GM23248 (cell line): ENCODE measurements at places on chromosomes 12 and 14.

DNA sequence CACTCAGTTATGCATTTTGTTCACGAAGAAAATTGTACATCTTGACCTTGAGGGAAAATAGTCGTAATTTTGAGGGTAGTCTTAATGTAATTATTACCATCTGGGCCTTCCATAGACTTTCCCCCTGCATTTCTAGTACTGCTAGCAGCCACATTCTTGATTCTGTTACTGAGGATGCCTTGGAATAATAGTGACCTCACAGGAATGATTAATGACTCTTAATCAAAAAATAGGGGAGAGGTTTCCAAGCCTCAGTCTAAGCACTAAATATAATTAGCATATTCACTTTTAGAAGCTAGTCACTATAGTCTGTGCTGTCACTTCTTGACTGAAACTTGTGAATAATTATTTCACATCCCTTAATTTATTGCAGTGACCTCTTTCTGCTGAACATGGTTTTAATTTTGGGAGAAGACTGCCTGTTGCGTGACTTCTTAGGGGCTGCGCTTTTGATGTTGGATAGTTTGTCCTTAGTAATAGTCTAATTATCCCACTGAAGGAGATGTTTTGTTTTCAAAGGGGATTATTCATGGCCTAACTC lies 400.5 kb downstream of the ADAMTS20 start:
- DNase-seq, result peak; percentile 82

DNA sequence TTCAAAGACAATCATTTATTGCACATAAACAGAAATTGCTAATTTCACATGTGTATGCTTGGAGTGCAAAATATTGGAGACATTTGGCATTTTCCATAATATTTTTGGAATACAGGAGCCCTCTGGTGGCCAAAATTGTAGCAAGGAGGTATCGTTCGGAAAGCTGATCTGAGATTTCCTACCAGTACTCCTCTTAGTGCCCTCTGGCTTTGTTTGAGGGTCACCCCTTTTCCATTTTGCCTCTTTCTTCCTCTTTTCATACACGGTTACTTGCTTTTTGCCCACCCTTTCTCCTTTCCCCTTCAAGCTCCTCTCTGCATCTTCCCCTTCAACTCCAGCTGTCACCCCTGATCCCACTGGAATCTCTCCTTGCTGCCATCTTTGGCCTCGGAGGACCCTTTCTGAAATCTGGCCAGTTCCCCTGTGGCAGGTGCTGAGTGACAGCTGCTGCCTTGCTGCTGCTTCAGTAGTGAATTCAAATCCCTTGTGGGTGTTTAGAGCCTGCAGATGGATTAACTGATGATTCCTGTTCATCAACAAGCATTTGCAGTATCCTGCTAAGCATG lies 164.6 kb upstream of the PARP11 start:
- DNase-seq, result peak; percentile 67

GRCh38 chr12:111429828-111430432 lies 24.2 kb downstream of the SH2B3 start:
- DNase-seq, result no peak

GRCh38 chr12:121560392-121561008 lies 20.3 kb downstream of the KDM2B start:
- DNase-seq, result no peak

DNA sequence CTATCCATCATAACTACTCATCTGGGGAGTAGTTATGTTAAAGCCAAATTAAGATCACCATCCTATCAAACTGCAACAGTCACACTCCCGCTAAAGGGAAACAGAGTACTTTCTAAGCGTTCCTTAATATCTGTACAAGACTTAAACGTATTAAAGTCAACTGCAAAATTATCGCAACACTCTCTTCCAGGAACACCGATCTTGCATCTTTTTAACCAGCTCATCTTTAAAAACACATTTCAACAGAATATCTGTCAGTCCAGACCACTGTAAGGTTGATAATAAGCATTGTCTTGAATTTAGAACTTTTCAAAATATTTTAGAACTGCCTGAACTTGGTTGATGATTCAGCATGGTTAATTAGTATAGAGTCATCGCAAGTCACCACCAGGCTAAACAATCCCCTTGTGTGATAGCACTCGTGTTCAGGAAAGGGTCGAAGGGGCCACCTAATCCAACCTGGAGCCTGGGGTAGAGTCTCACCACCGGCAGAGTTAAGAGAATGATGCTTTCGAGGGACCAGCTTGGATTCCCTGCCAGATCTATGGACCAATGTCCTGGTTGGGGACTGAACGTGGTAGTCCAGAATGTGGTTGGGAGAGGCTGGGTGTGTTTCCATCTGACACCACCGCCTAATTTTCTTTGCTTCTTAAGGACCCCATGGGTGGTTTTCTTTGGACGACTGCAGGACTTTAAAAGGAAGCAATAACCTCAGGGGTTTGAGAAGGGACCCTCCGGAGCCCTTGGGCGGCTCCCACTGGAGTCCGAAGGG lies 890 bp downstream of the SPTLC2 start:
- peak; percentile 75 for DNase-seq

- DNase-seq, result no peak
Measured at GRCh38 chr12:117466677-117467362, 105.4 kb upstream of the NOS1 start.

GRCh38 chr14:89507926-89508460 lies 91.0 kb upstream of the FOXN3 start:
- DNase-seq, result peak; percentile 63

- DNase-seq, result peak; percentile 89
Measured at GRCh38 chr12:48351022-48351708, 446 bp upstream of the ZNF641 start.

- no peak for DNase-seq
Measured at GRCh38 chr14:39664646-39665045, 232.4 kb upstream of the FBXO33 start.

GRCh38 chr14:65346895-65347294 lies 65.6 kb upstream of the FUT8 start:
- DNase-seq, result peak; percentile 55
